ENCODE measurements at places on chromosomes 11 and 22.

DNA sequence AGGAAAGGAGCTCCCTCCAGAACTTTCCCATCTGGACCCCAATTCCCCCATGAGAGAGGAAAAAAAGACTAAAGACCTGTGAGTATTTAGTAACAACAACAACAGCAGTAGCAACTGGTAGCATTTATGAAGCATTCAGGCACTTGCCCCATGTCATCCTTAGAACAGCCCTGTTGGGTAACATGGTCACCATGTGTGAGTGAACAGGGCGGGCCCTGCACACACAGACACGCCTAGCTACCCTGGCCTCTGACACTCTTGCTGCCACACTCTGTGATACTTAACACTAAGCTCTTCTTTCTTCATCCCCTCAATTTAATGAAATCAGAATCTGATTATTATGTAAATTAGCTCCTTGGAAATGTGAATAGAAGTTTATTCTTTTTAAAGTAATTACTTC, 26.1 kb upstream of the SLC25A18 start:
- H3K27me3 ChIP-seq: no peaks in the 10 kb centered on the region
- H3K4me1 ChIP-seq: peaks cover 9% of the 10 kb centered on the region
- DNase-seq: no peak
- peaks cover 4% of the 10 kb centered on the region for H3K36me3 ChIP-seq
- no peak overlapping the region for H3K4me3 ChIP-seq

DNA sequence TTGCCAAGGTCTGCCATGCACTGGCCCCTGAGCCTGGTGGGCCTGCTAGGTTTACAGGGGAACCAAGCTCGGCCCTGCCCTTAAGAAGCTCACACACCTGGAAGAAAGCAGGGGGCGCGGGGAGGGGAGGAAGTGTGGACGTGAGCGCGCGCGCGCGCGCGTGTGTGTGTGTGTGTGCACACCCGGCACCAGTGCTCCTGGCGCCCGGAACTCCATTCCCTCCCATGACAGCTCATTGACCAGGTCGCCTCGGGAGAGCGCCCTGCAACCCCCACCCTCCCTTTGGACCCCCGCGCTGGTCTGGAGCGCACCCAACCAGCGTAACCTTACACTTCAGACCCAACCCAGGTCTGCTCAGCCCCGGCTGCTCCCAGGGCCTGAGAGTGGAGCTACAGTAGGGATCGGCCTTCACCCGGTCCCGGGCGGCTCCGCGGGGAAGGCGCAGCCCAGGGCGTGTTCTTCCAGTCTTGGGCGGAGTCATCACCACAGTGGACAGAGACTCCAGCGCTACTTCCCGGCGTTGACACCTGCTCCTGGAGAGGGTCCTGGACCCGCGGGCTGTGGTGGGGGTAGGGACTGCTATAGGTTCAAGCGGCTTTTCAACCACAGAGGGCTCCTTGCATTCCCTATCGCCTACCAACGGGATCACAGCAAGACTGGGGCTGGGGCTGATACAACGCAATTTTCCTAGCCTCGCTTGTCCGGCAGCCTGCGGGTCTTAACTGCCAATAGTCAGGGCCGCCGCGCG, 1.5 kb downstream of the GALNT18 start:
- peak; percentile 38 for DNase-seq
- no peaks in the 10 kb centered on the region for H3K36me3 ChIP-seq

- H3K4me3 ChIP-seq: no peak overlapping the region
- H3K36me3 ChIP-seq: peaks cover 58% of the 10 kb centered on the region
- peaks cover 25% of the 10 kb centered on the region for H3K4me1 ChIP-seq
- no peak overlapping the region for H3K27ac ChIP-seq
- no peak for DNase-seq
- H3K27me3 ChIP-seq: no peaks in the 10 kb centered on the region
These were observed 14.1 kb downstream of the TMEM123 start for GRCh38 chr11:102438311-102439062.

DNA sequence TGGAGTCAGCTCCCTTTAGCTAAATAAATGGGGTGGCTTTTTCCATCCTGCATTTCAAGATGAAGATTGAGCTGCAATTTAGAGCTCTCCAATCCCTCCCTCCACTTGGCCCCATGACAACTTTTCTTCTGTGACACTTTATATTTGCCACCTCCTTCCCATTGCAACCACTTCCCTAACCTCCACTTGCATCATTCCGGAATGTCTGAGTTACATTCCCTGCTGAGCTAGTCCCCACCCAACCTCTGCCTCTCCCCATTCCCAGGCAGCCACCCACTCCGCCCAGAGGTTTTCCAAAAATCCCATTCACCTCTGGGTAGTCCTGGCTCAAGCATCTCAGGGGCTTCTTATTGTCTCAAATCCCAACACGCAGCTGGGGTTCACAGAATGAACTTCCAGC, 24.7 kb downstream of the PC start:
- H3K4me3 ChIP-seq: no peak overlapping the region
- DNase-seq: no peak
- H3K27ac ChIP-seq: no peak overlapping the region
- H3K4me1 ChIP-seq: peaks cover 4% of the 10 kb centered on the region

DNA sequence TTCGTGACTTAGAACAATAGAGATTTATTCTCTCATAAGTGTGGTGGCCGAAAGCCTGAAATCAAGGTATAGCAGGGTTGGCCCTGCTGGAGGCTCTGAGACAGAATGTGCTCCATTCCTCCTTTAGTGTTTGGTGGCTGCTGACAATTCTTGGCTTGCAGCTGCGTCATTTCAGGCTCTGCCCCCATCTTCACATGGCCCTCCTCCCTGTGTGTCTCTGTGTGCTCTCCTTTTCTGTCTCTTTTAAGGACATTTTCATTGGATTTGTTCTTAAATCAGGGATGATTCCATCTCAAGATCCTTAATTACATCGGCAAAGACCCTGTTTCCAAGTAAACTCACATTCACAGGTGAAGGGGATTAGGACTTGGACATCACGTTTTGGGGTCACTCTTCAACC, 10.2 kb upstream of the APOL6 start:
- no peaks in the 10 kb centered on the region for H3K27me3 ChIP-seq
- no peaks in the 10 kb centered on the region for H3K36me3 ChIP-seq
- no peak for DNase-seq
- H3K4me1 ChIP-seq: peaks cover 28% of the 10 kb centered on the region
- H3K27ac ChIP-seq: no peak overlapping the region

DNA sequence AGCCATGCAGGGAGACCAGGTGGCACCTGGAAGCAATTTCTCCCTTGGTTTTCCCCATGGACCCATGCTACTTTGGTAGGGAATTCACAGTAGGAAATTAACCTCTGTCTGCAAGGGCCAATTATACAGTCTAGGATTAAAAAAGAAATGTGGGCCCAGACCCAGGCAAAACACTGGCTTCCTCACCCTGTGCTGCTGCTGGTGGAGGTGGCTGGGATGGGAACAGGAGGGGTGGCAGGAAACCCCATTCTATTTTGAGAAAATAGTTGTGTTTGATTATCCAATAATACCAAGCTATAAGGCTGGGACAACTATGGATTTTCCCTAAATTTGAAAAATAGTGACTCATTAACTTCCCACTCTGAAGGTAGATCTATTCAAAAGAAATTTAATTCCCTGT, 417.0 kb upstream of the NARS2 start:
- DNase-seq: no peak
- no peaks in the 10 kb centered on the region for H3K27me3 ChIP-seq
- H3K27ac ChIP-seq: no peak overlapping the region
- peaks cover 2% of the 10 kb centered on the region for H3K36me3 ChIP-seq
- H3K4me3 ChIP-seq: no peak overlapping the region

DNA sequence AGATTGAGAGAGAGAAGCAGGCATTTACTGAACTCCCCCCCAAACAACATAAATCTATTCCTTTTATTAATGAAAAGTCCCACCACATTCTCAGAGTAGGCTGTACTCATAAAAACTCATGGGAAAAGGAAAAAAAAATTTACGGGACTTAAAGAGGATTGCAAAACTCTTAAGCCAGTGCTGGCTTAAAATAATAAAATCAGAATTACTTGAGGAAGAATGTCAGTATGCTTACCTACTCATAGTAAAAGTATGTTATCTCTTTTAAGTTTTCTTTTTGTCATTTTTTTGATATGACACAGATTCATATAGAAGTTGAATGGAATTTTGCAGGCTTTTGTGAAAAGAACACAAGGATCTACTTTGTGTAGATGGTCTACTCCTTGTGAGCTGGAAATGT, 126.3 kb downstream of the LUZP2 start:
- no peaks in the 10 kb centered on the region for H3K4me1 ChIP-seq
- no peak overlapping the region for H3K27ac ChIP-seq
- H3K4me3 ChIP-seq: no peak overlapping the region
- H3K27me3 ChIP-seq: no peaks in the 10 kb centered on the region

DNA sequence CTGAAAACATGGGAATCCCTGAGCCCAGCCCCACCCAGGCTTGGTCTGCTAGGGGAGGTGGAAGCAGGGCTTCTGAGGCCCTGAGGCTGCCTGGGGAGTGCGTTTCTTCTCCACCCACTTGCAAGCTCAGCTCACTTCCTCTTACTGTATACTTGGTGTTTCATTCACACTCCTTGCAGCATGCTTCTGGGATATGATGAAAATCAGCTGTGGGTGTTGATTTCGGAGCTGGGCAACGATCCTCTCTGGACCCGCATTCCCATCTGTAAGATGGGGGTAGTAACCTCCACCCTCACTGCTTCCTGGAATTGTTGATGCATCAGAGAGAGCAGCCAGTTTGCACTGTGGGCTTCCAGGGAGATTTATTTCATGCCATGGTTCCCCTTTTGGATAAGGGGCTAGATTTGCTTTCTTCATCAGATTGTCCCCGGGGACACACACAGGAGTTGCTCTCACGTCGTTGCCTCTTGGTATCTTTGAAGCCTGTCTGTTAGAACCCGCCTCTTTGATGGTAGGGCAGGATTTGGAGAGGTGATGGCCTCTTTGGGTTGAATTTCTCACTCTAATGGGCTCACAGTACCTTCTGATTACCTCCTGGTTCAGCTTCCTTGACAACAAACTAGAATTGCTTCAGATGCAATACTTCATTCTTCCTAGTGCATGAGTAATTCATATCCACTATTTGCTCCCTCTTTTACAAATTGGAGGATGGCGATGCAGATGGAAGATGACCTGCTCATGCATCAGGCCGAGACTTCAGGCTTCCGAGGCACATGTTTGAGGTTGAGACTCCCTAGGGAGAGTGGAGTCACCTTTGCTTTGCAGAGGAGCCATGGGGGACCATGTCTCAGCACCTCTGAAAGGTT, 40.4 kb downstream of the BCR start:
- H3K4me3 ChIP-seq: no peak overlapping the region
- H3K4me1 ChIP-seq: peaks cover 68% of the 10 kb centered on the region
- H3K27ac ChIP-seq: peak overlapping the region; percentile 12

GRCh38 chr11:69089258-69089657, 40.5 kb downstream of the TPCN2 start:
- no peaks in the 10 kb centered on the region for H3K27me3 ChIP-seq
- H3K27ac ChIP-seq: no peak overlapping the region
- H3K4me3 ChIP-seq: no peak overlapping the region
- H3K4me1 ChIP-seq: peaks cover 10% of the 10 kb centered on the region
- peaks cover 4% of the 10 kb centered on the region for H3K36me3 ChIP-seq

- peaks cover 11% of the 10 kb centered on the region for H3K4me1 ChIP-seq
- no peak for DNase-seq
- H3K4me3 ChIP-seq: no peak overlapping the region
- peaks cover 8% of the 10 kb centered on the region for H3K36me3 ChIP-seq
- H3K27me3 ChIP-seq: no peaks in the 10 kb centered on the region
These were observed 50.0 kb upstream of the LYVE1 start for GRCh38 chr11:10618490-10618889.

GRCh38 chr22:42964994-42965699, 49.8 kb downstream of the PACSIN2 start:
- no peak for DNase-seq
- no peaks in the 10 kb centered on the region for H3K27me3 ChIP-seq
- no peak overlapping the region for H3K4me3 ChIP-seq
- no peak overlapping the region for H3K27ac ChIP-seq

- H3K4me3 ChIP-seq: no peak overlapping the region
- H3K27me3 ChIP-seq: peaks cover 4% of the 10 kb centered on the region
- no peaks in the 10 kb centered on the region for H3K4me1 ChIP-seq
- peaks cover 4% of the 10 kb centered on the region for H3K36me3 ChIP-seq
These were observed 10.8 kb upstream of the PANX1 start for GRCh38 chr11:94117871-94118270.

DNA sequence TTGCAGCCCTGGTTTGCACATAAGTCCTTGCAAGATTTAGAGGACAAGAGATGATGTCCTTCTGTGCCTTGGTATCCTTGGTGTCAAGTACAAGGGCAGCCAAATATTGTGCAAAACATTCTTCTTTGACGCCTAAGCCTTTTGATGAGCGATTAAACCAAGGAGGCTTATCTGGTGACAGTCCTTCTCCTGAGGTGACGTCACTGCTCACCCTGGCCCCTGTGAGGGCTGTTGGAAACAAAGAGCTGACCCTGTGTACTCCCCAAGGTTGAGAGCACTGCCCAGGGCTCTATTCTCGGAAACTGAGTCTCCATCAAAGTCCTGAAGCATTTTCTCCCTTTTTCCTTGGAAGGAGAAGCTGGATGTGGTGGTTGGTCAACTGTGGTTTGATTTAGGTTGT, 4.7 kb upstream of the GRAMD1B start:
- no peaks in the 10 kb centered on the region for H3K36me3 ChIP-seq
- H3K4me3 ChIP-seq: no peak overlapping the region
- no peak for DNase-seq
- peaks cover 9% of the 10 kb centered on the region for H3K4me1 ChIP-seq

All from neural crest cell (in vitro differentiated cells).